ENCODE measurements at places on chromosomes 7 and 10. TPM values are rescaled to one million over a fixed set of nuclear protein-coding genes. Genes with fewer than 3 reads are reported as not detected.
A peak's percentile ranks its signal among the peaks of the same experiment; 100 is the strongest.

ST8SIA6 gene
- not detected for total RNA-seq

EEPD1 gene
- 9.3 TPM for total RNA-seq

GRCh38 chr10:54983255-54983654 is 182.2 kb upstream of the PCDH15 start:
- no peak for DNase-seq

DNA sequence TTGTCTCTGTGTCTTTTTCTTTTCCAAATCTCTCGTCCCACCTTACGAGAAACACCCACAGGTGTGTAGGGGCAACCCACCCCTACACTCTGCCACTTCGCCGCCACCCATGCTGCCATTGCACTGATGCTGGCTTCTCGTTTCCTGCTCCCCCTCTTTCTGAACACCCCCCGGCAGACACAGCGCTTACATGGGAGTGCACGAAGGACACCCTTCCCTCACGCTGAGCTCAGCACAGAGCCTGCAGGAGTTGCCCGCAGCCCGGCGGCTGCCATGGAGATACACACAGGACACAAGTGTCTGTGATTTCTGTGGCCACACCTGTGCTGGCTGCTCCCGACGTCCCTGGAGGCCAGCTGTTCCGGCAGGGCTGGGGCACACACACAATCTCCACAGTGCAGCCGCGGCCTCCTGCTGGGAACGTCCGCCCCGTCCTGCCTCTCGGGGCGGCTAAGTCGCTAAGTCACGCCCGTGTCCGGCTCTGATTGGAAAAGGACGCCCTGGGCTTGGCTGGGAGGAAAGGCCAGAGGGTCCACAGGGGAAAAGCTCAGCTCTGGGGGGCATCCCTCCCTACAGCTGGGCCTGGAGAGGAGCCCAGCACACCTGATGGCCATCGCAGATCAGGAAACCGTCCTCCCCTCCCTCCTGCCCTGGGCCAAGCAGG is 349.8 kb downstream of the PTPRN2 start:
- DNase-seq: no peak

DNA sequence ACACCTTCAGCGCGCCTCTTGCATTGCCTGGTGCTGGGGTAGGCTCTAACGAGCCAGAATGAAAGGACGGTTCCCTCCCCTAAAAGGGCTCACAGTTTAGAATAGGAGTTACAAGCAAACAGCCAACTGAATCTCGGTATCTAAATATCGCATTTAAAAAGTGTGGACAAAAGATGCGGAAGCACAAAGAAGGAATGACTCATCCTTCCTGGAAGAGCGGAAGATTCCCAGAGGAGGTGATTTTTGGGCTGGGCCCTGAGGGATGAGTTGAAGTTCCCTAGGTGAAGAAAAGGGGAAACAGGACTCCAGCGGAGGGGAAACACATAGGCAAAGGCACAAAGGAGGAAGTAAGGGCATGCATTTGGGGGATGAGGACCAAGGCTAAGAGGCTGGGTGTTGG is 29.9 kb downstream of the SRRM3 start:
- no peak for DNase-seq

DNA sequence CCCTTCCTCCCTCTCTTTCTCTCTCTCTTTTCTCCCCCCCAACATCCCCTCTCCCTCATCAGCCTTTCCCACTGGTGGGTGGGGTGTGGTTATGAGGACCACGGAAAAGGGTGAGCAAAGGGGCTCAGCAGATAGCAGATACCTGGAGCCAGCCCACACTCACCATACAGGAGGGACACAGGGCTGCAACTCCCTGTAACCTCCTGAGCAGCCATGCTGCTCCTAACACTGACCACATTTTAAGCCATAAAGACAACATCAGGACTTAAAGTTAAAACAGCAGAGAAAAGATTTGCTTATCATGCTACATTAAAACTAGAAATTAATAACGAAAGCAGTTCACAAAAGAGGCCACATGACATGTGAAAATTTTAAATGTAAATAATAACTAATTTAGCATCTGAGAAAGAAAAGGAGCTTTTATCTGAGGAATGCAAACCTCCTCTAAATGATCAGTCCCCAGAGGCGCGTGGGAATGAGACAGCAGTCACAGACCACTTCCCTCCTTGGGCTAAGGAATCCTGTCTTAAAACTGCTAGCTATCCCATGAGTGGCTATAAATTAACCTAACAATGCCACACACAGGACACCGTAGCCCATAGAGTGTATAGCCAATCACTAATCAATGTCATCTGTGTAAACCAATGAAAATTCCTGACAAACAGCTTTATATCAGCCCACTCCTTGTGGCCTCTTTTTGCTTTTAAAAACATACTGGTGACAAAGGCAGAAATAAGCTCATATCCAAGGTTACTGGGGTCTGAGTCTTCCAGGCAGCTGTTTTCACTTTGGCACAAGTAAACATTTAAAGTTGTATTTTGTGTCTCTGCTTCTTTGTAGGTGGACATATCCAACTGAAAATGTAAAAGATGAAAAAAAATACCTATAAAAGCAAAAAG is 33.3 kb downstream of the PKD1L1 start:
- DNase-seq: peak; percentile 50

KEL gene
- total RNA-seq: not detected

SFTPA2 gene
- total RNA-seq: not detected

DNA sequence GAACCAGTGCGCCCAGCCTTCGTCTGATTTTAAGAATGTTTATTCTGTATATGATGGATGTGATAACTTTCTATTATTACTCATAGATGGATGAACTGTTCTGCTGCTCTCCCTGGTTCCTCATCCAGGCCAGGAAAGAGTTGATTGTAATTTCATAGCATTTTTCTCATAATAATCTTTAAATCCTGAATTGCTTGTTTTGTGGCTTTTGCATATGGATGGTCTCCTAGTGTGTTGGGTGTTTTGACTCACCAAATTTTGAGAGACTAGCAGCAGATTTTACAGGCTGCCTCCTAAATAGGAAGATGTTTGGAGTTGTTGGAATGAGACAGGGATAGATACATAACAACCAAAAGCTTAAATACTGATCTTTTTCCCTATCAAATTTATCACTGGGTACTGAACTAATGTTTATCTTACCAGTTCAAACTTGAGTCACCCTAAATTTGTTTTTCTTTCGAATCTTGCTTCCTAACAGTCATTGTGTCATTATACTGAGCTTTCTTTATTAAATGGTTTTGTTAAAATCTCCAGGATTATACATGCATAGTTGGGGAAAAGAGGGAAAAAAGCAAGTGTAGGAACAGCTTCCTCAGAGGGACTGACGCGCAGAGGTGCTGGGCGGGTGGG is 106.0 kb upstream of the GATA3 start:
- peak; percentile 33 for DNase-seq

DNA sequence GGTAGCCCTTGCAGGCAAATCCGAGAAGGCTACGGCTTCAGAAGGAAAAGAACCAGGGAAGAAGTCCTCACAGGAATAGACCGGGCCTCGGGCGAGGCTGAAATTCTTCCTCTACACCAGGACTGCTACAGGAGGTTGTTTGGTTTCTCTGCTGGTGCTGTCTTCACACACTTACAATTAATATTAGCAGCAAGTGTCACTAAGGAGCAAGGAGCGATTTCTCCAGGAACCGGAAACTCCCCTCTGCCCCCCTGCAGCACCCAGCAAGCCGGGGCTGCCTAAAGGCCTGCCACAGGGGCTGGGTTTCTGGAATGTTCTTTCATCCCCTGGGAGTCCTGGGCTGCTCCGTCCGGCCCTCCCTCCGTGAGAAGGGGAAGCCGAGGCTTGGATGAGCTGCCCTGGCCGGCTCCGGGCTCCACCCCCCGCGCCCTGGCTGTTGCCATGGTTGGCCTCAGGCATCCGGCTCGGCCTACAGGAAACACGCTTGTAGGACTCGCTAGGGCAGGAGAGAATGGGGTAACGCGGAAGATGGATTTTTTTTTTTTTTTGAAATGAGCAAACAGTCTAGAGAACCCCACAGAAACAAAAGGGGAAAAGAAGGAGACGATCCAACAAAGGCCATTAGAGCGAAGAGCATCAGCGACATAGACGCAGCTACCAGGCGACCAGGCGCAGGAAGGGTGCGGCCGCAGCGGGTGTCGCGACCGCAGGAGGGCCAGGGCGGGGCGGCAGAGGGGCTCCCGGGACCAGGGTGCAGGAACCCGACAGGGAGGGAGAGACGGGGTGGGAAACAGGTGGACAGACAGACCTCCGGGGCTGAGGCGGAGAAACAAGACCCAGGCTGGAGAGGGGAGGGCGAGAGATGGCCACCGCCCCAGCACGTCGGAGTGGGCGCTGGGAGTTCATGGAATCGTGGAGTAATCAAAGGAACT is 33.0 kb downstream of the EN2 start:
- DNase-seq: no peak

ADRB1 gene
- total RNA-seq: not detected

DNA sequence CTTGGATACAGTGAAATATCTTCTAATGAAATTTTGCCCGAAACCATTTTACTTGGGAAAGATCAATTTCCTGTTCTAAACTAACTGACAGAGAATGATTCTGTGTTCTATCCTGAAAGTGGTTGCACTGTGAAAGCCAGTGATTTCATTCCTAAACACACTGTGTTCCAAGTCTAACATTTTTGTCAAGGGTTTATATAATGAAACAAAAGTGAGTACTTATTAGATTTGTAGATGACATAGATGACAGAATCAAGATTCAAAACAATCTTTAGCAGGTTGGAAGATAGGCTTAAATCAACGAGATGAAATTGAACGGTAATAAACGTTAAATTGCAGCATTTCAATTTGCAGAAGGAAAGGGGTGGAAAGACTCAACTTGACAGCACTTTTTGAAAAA is 13.3 kb downstream of the KAT6B start:
- no peak for DNase-seq

DNA sequence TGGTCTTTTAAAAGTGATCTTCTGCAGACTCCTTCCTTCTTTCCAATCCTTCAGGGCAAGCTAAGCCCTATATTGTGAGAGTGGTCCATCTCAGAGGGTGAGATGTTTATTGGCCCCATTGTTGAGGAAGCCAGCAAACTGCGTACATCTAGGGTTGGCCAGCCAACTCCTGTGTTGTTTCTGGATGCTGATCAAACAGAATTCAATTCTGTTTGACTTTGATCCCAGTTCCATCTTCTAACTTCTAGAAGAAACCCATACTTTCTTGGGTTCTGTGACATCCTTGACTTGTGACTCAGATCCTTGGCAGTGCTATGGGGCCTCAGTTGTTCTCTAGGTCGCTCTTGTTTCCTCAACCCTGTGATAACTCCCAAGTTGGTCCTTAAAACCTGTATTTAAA is 116.2 kb downstream of the LSMEM1 start:
- no peak for DNase-seq

TMED4 gene
- 54.4 TPM for total RNA-seq

OR2A7 gene
- total RNA-seq: 0.32 TPM

GRCh38 chr7:20786421-20786778 is 286 bp downstream of the SP8 start:
- no peak for DNase-seq

GRCh38 chr7:1664711-1665548 is 5.1 kb upstream of the ELFN1 start:
- peak; percentile 66 for DNase-seq

DNA sequence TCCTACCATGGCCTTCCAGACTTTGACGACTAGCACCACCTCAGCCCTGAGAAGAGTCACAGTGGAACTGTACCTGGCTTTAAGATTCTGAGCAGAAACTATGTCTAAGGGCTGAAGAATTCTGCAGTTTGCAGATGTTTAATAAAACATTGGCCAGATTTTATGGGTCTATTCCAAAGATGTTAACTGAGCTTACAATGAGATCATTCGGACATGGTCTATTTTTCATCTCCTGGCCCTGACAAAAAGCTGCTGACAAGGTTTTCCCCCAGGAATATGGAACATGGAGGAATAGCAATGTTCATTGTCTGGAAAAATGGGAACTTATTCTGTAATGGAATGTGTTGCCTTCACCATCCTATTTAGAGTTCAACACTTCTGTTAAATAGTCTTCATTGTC is 66.4 kb downstream of the PTF1A start:
- DNase-seq: no peak

DNA sequence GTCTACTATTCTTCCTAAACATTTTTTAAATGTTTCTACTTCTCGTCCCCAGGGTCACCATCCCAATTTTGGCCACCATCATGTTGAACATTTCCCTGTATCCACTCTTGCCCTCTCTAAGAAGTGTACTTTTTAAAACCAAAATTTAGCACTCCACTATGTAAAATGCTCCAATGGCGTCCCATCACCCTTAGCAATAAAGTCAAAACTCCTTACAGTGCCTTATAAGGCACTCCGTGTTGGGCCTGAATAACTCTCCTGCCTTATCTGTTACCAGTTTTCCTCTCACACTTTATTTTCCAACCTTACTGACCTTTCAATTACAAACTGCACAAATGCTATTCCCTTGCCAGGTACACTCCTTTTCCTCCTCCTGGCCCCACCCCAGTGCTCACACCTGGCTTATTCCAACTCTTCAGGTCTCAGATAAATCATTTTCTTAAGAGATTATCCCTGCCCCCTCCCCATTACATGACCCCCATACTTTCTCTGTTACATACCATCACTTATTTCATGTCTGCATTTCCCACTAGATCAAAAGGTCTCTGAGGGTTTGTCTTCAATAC is 1.3 kb downstream of the TMEM168 start:
- DNase-seq: no peak

DNA sequence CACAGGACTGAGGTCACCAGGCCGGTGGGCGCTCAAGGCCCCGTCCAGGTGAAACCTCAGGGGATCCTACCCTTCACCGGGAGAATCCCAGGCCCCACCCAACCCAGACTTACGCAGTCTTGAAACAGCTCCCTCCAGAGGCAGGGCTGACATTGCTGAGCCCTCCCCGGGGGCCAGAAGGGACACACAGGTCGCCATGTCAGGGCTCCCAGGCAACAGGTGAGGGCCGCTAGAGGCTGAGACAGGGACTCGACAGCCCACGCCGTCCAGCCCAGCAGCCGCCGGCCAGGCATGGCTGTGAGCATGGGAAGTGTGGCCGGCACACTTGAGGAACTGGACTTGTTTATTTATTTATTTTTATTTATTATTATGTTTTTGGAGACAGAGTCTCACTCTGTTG is 10.3 kb downstream of the MICALL2 start:
- no peak for DNase-seq

- peak; percentile 89 for DNase-seq
These were observed 57.6 kb downstream of the TACR2 start for GRCh38 chr10:69359148-69359547.

DNA sequence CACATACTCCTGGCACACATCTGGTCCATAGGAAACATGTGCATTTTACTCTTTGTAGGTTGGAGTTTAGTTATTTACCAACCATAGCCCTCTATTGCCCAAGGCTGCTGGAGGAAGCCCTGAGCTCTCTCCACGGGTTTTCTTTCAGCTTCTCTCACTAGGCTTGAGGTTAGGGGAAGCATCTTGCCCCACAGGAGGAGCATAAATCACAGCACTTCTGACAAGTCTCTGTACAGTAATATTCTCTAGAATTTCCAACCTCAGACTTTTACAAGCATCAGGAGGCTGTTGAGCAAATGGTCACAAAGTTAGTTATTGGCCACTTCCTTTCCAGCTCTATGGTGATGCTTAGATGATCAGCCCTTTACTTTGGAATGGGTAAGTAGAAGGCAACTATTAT is 122.9 kb upstream of the GLI3 start:
- peak; percentile 66 for DNase-seq
